CD4-positive, alpha-beta T cell treated with Interleukin-2 at 100 ng/mL for 4 hours (primary cell): ENCODE measurements at places on chromosomes 6 and 20.

- no peak for DNase-seq
Measured at GRCh38 chr20:44800391-44801046, 9.8 kb downstream of the RIMS4 start.

DNA sequence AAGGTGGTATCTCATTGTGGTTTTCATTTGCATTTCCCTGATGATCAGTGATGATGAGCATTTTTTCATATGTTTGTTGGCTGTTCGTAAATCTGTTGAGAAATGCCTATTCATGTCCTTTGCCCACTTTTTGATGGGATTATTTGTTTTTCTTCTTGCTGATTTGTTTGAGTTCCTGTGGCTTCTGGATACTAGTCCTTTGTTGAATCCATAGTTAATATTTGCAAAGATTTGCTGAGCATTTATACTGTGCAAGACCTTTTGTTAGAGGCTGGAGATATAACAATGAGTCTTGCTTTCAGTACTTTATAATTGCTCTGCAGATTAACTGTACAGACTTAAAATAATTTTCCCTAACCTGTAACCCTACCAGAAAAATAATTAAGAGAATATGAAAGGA, 35.6 kb downstream of the PDE7B start:
- DNase-seq = no peak

DNA sequence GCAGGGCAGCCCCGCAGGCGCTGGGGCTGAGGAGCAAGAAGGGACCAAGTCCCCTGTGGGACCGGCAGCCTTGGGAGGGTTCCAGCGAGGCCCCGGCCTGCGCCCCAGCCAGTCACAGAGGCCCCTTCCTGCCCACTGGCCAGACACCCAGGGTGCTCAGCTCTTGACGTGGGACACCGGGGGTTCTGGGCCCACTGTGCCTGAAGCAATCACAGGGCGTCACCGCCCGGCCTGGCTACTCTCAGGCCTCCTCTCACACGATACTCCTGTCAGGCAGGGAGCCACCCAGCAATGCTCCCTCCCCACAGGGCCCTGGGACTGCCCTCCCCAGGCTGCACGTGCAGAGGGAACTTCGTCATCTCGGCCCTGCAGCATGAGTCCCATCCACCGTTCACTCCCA, 14.5 kb downstream of the TAF4 start:
- DNase-seq = no peak

- DNase-seq = no peak
Measured at GRCh38 chr6:44730771-44731391, 343.4 kb downstream of the CDC5L start.

- DNase-seq = no peak
Measured at GRCh38 chr6:147407571-147407970, 100.9 kb upstream of the SAMD5 start.

GRCh38 chr6:127864701-127865100, 36.2 kb downstream of the THEMIS start:
- no peak for DNase-seq

DNA sequence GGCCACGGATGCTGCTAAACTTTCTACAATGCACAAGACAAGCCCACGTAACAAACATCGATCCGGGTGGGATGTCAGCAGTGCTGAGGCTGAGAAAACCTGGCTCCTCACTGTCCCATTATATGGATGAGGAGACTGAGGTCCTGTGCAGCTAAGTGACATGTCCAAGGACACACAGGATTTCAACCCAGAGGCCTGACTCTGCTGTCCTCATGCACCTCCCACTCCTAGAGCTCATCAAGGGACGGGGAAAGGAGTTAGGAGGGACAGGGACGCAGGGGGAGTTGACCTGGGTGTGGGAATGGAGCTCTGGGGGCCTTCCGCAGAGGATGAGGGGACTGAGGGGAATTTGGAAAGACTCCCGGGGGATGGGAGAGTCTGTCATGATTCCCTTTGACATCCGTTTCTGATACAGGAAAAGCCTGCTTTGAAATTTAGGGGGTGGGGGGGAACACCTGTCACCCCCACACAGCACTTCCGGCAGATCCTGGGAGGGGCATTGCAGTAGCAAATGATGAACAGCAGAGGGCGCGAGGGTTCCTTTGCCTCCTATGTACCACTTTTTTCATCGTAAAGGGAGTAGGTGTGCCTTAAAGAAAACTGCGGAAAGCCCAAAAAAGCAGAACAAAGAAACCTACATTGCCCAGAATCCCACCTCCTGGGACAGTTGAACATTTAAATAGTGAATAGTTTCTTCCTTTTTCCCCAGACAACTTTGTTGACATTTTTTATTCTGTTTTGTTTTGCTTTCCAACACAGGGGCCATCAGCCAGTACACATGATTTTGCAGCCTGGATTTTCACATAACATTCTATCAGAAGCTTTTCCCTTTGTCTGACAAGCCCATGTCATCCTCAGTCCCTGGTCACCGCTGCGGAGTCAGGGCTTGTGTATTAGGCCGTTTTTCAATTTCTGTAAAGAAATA, 48.6 kb downstream of the SLC2A10 start:
- DNase-seq = peak; percentile 59

DNA sequence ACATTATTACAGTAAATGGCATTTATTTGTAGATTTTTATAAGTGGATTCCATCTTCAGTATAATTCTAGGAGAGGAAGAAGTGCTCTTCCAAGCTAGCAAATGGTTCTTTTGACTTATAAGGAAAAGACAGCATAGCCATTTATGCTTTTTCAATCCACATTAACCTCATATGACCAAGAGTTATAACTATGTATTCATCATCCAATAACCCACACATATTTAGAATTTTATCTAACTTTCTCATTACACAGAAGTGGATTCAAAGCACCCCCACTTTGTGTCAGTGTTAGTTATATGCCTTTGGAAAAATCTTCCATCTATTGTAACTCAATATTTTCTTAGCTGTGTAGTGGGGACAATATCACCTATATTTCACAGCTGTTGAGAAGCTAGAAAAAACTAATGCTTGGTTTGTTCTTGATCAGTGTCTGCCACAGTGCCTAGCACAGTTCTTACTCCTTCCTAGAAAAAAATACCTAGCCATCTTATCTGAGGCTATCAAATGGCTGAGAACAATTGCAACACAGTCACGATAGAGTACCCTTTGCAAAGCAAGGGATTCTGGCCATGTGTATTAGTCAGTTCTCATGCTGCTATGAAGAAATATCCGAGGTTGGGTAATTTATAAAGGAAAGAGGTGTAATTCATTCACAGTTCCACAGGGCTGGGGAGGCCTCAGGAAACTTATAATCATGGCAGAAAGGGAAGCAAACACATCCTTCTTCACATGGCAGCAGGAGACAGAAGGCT, 986.3 kb downstream of the TFAP2A start:
- no peak for DNase-seq

- DNase-seq = no peak
Measured at GRCh38 chr20:6613280-6613861, 154.1 kb upstream of the BMP2 start.

- no peak for DNase-seq
Measured at GRCh38 chr6:22227824-22228610, 68.8 kb downstream of the PRL start.
